ENCODE measurements at places on chromosomes 16 and 17.

GRCh38 chr16:53212893-53213223 lies 158.1 kb downstream of the CHD9 start:
- DNase-seq = no peak

GRCh38 chr16:6493555-6493954 lies 839.1 kb upstream of the RBFOX1 start:
- DNase-seq = no peak

DNA sequence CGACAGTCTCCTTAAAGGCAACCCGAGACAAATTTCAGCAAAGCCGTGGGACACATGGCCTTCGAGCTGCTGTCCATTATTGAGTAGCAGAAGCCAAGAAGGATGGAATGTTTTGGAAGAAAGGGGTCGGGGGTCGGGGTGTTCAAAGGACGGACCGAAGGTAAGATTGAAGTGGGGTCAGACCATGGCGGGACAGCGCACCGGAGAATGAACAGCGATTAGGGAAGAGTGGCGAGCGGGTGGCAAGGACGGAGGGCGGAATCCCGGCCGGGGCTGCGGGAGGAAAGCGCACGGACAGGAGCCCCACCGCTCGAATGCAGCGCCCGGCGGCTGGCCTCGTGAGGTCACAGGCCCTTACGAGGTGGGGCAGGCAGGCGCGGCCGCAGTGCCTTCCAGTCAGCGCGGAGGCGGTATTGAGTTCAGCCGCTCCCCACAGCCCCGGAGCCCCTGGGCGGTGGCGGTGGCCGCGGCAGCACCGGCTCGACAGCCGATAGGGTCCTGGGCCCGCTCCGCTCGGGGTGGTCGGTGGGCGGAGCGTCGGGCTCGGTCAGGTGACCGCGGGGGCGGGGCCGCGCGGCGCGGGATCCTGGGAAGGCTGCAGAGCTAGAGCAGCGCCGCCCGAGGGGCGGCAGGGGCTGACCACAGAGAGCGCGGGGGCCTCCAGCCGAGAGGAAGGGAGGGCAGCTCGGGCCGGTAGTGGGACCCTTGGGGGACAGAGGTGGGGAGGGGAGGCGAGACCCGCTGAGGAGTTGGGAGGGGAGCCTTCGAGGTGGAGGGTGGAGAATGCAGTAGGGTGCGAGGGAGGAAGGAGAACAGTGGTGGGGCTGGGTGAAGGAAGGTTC lies at the start of gene EFCAB13:
TSS of gene EFCAB13 (plus strand) at position 574 of the 842 bp plus-strand sequence. CDS start 4,399 bp downstream, outside the sequence.
- no peak for DNase-seq

DNA sequence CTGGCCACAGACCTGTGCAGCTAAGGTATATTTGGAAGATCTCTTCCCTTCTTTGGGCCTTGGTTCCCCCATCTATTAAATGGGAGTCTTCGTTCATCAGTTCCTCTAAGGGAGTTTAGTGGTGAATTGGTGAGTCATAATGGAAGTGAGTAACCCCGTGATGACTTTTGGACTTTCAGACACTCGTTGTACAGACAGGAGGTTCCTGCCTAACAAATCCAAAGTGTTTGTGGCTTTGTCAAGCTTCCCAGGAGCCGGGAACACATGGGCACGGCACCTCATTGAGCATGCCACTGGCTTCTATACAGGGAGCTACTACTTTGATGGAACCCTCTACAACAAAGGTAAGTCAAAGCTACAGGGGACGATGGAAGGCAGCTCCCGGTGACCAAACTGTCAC lies 40.4 kb downstream of the WSCD1 start:
- DNase-seq = no peak
